HepG2 (cell line): ENCODE measurements at places on chromosomes 12 and 14.

DNA sequence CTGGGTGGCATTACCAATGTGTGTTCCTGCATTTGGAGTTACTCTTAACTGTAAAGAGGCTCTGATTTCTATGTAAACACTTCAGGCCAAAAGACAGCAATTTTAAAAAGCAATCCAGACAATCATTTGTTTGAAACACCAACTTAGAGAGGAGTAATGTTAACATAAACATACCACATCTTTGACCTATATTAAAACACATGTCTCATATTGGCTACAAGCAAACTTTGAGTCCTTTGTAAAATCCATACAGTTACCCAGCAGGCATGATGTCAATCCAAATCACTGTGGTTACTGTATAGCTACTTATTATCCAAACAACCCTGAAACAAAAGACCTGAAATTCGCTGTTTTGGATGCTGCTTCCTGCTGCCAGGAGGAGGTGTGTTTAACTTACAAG, 7.5 kb upstream of the G2E3 start:
- peak; percentile 31 for DNase-seq

DNA sequence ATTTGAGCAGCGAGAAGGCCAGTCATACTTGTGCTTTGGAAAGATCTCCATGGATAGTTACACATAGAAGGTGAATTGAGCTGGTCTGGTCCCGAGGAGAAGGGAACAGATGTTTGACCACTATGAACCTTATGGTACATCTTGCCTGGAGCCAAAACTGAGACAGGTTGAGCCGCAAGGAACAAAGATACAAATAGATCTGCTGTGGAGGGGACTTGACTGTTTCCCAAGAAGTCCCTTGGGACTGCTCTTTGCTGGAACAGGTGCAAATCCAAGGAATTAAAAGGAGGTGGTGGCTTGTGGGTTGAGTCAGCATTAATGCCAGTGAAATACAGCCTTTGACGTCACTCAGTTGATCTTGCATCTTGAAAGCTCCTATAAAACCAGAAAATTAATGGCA, 68.8 kb upstream of the PRIMA1 start:
- no peak for DNase-seq

DNA sequence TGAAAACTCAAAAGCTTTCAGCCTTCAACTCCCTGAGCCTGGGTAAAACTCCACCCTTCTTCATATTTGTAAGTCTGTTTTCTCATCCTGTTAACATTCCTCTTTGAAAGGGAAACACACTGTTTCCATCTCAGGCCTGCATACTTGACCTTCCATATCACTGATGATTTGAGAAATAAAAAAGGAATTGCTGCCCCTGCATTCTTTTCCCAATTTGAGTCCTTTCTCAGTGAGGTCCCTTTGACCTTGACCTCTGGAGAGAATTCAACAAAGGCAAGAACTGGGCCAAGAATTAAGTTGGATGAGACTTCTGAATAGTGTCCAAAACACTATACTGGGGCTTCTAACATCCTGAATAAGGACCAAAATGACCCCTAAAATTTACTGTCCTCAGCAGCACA, 108.0 kb downstream of the AEBP2 start:
- no peak for DNase-seq

- no peak for DNase-seq
Observed at GRCh38 chr12:79658221-79658620, 32.5 kb downstream of the PAWR start.

DNA sequence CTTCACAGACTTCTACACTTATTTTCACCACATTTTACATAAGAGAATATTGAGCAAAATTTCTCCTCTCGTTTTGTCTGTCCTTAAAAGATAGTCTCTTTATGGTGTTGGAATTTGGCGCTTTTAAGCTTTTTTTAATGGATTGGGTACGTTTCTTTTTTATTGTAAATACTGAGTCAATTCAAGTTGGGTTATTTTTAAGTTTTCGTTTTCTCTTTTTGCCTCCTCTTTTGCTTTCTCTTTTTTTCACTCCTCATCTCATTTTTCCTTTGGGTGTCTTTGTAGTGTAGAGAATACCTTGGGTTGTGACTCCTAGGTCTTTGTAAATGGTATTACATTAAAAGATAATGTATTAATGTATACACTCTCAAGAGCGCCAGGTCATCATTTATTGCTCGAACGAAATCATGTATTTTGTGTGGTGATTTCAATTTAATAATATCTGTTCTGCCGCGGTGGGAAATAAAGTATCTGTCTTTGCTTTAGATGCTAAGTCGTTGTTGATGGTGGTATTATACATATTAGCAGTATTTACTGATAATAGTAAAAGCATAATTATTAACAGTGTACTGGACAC, 845 bp downstream of the TMX1 start:
- no peak for DNase-seq

- no peak for DNase-seq
Observed at GRCh38 chr12:6573001-6573400, 4.9 kb upstream of the NOP2 start.

DNA sequence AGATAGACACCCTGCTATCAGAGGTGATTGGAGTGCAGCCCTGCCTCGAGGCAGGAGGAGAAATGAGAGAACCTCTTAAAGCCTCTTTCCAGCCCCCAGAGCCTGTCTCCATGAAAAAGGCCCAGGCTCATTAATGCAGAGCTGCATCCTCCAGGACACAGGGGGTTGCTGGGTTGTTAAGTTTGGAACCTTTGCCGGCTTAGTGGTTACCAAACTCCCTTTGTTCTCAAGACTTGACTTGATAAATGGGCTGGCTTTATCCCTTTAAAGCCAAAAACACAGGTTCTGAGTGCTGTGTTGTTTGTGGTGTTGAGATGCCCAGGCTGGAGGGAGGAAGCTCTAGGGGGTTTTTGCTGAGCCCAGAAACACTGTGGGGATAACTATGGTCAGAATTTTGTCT, 71.0 kb downstream of the DAD1 start:
- DNase-seq: no peak

DNA sequence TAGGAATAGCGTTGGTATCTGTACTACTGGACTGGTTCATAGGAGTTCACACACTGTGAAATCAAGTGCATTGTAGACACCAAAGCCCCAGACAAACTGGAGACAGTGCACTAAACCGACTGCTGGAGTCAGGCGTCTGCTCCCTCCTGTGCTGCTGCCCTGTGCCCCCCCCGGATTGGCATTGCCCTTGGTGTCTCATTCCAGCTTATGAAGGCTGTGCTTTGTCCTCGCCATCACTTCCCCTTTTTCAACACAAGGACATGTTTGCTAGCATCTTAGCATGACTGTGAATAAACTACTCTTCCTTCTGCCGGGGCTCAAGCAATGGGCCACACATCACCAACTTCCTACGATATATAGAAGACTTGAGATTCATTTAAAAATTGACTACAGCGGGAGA, 84.0 kb downstream of the TMCC3 start:
- DNase-seq: no peak

DNA sequence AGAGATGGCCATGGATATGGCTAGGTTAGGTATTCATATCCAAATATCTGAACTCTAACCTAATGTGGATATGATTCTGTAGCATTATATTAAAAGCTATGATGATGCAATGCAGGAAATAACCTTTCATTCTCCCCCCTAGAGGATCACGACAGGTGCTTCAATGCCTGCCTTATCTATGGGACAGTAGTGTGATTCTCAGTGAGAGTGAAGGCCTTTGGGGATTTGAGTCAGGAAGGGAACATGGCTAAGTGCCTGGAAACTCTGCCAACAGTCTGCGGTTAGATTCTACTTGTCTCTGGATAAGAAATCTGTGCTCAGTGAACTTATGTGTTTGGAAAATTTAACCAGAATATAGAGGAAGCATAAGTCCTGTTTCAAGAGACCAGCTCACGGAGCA, 81.8 kb downstream of the SLC38A1 start:
- no peak for DNase-seq

- DNase-seq: no peak
Observed at GRCh38 chr14:50977863-50978528, 33.7 kb upstream of the PYGL start.

DNA sequence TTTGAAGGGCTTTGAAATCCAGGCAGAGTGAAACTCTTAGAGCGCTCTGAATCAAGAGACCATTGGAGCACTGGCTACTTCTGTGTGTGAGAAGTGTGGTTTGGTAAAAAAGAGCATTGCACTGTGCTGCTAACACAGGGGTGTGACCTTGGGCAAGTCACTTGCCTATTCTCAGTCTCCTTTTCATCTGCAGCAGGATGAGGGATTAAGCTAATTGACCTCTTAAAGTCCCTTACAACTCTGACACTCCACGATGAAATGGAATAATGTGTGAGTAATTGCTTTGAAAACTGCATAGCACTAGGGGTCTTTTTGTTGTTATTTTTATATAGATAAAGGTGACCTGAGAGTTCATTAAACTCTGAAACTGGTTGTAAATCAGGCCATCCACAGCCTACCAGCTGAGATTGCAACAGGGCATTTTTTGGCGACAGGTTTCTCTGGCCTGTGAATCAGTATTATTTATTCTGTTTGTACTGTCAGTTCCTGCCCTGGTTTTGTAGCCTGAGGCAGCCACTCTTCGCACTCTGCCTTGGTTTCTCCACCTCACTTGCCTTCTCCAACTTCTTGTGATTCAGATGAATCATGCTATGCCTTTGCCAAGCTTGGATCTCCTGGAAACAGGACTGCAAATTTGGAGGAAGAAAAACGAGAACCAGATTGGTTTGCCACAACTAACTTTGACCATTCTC, 159.9 kb upstream of the PARP11 start:
- no peak for DNase-seq

DNA sequence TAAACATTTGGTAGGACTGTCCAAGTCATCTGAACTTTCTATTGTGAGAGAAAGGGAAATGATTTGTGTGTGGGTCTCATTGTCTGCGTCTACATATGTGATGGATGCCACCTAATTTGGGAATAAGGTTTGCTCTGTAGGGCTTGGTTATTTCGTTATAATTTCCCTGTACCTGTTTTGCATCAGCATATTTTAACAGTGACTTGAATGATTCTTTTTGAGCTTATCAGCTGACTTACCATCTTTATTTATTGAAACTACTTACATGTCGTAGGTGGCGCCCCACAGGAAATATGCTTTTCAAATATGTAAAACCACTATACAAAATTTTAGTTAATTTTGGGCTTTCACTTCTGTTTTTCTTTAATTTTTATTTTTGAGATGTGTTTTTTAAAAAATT, 56.5 kb upstream of the BCAT1 start:
- DNase-seq: no peak

DNA sequence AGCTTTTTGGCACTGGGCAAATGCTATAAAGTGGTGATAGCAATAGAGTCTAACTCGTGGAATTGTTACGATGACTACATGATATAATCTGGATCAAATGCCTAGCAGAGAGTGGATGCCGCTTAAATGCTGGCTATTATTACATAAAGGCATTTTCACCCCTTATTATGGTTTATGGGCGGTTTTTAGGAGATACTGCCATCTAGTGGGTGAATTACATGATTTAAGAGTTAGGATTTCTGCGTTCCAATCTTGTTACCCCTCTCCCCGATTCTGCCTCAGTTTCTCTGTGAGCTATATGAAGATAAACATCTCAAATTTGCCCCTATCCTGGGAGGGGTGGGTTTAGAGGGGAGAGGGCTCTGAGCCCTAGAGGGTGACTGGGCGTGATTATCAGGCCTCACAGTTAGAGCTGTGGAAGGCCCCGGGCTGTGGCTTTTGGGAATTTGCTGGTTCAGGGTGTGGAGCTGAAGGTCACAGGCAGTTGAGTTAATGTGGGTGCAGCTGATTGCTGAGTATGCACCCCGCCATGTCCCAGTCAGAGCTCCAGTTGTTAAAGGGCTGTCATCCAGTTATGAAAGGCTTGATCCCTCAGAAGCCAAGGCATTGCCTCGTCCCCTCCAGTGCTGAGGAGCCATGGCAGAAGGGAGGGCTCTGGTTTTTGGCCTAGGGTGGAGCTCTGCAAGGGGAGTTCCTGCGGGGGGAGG, 14.4 kb downstream of the CLSTN3 start:
- no peak for DNase-seq

DNA sequence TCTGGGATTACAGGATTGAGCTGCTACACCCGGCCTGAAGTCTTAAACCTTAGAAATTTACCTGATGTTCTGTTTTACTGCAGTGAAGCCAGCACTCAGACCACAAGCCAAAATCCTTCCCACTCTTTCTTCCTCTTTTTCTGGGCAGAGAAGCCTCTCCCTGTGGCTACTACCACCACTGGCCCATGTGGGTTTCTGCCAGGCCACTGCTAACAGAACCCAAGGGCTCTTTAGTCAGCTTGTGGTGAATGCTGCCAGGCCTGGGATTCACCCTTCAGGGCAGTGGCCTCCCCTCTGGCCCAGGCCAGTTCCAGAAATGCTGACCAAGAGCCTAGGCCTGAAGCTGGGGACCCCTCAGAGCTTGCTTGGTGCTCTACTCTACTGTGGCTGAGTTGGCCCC, 35.3 kb downstream of the GAS2L3 start:
- no peak for DNase-seq

GRCh38 chr12:31591380-31591901, 505 bp upstream of the DENND5B start:
- no peak for DNase-seq

DNA sequence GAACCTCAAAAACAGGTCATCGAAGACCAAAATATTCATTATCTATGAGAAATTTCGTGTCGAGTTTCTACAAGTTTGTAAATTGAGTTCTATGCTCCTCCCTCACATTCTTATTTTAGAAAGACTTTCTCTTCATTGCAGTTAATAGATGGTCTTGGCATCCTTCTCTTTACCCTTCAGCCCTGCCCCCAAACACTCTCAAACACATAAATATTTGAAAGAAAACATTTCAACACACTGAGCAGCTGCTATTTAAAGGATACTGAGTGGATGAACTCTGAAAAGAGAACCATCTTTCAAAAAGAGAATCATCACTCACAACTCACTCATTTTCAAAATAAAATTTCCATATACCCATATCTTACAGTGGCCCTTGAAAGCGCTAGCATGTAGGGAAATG, 67.1 kb downstream of the NUAK1 start:
- no peak for DNase-seq

DNA sequence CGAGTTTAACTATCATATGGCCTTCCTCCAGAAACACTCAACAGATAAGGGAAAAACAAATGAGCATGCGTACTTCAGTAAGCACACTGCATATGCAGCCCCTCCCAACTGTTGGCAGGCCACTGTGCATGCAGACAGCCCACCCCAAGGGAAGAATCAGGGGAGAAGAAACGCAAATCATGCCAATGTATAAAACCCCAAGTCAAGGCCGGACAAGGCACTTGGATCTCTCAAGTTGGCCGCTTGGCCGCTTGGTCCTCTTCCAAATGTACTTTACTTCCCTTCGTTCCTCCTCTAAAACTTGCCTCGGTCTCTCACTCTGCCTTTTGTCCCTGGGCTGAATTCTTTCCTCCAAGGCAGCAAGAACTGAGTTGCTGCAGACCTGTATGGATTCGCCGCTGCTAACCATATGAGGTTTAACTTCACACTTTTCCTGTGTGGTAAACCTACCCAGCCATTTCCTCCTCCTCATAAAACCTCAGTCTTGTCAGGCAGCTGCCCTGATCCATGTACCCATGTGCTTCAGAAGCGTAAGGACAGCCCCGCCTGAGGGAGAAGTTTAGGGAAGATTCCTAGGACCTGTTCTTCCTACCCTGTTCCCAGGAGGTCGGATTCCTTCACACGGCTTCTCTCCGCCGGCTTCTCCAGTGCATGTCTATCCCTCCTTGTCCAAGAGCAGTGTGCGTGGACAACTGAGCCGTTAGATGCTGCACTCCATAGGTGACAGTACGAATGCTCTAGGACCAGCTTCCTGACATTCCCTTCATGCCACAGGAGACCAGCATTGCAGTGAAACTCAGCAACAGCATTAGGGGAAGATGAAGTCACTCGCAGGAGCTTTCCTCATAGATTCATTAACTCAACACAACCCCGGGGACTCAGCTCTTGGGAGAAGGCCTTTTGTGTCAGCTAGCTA, 188.0 kb downstream of the MON2 start:
- DNase-seq: no peak
